ENCODE measurements at places on chromosomes 7 and 10. TPM values are rescaled to one million over a fixed set of nuclear protein-coding genes. Genes with fewer than 3 reads are reported as not detected.
A peak's percentile ranks its signal among the peaks of the same experiment; 100 is the strongest.

GRCh38 chr7:114919587-114919986 lies 2.3 kb upstream of the MDFIC start:
- no peak for DNase-seq

- no peak for DNase-seq
These were observed 29.6 kb downstream of the MINDY4 start for GRCh38 chr7:30800785-30801252.

The CCDC126 gene
- total RNA-seq = 11.4 TPM

The GRM3 gene
- not detected for total RNA-seq

DNA sequence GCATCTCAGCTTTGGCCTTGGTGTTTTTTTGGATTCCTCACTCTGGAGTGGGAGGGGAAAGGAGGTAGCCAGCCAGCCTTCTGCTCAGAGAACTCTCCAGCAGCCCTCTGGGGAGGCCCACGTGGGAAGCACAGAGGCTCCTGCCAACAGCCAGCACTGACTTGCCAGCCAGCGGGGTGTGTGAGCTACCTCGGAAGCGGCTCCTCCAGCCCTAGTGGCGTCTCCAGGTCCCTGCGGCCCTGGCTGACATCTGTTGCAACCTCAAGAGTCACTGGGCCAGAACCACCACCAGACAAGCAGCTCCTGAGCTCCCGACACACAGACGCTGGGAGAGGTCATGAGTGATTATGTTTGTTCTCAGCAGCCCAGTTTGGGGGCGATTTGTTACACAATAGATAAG lies 180.2 kb upstream of the FZD8 start:
- peak; percentile 90 for DNase-seq

The OR9A2 gene
- not detected for total RNA-seq

The TCAF2 gene
- 0.52 TPM for total RNA-seq

DNA sequence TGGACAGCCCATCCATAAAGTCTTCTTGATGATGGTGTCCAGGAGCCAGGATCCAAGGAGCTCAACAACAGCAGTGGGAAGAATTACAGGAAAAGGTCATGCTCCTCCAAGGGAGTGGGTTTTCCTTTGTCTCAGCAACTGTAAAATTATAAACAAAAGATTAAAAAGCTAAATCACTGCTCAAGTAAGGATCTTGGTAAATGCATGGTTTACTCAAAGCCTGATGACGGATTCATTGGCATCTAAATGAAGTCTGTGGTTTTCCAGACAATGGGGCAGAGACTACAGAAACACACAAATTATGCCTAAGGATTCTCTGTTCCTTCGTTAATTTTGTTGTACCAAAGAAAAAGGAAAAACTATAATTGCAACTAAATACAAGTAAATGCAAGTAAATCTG lies 36.4 kb upstream of the DLX6 start:
- DNase-seq = no peak

GRCh38 chr7:20241194-20241910 lies 24.2 kb upstream of the MACC1 start:
- DNase-seq = no peak

- DNase-seq = no peak
These were observed 25.2 kb downstream of the OGDH start for GRCh38 chr7:44631458-44632115.

DNA sequence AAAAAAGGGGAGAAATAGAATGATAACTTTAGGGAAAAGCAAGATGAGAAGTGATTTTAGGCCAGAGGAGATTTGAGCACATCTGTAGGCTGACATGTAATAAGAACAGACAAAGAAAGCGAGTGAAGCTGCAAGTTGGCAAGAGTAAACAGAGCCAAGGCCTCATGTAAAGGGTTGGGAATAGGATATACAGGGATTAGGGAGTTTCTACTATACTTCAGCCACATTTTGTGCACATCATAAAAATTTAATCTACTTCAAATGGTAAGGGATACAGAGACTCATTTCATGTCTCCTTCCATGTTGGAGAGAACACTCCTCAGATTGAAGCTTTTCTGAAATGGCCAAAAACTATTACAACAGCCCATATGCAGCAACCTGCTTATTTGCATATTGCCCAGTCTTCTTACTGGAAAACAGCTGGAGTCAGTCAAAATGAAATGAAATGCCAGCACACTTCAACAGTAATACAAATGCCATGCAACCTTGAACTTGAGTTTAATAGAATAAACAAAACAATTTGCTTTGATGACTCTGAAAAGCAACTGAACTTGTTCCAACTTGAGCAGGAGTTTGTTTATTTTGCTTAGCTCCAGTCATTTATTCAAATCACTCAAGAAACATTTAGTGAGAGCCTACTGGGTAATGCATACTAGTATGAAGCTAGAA lies 49.9 kb downstream of the NRCAM start:
- no peak for DNase-seq

The PTF1A gene
- total RNA-seq = not detected

GRCh38 chr10:49395741-49396665 lies at the start of gene DRGX:
Gene DRGX (minus strand): TSS chr10:49396089. CDS start chr10:49395440, 649 bp downstream.
- DNase-seq = no peak

DNA sequence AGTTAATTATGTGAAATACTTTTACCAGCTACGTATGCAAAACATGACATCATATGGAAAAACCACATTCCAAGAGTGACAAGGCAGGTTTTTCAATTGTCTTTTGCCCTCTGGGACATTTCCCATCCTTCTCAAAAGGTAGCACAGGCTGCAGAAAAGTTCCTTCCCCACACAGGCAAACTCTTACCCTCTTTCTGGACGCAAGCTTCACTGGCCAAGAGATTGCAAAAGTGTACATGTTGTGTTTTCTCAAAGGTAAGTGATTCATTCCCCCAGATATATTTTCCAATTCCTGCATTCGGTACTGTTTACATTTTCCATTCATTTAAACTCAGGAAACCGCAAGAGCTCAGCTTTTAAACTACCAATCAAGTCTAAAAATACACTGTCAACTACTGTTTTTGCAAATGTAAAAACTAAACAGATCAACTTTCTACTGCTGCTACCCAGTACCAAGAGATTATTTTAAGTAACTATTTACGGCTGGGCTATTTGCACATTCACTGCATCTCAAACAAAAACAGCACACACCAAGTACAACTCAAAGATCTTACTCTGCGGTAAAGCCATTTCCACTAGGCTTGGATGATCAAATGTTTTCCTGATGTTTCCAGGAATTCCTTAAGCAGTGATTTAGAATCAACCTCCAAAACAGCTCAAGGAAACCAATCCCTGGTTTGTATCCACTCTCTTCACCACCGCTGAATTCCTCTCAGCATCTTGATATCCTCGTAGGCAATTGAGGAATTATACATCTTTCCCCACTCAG lies 233.6 kb upstream of the CCDC6 start:
- no peak for DNase-seq

GRCh38 chr10:79375321-79376077 lies 28.2 kb downstream of the PPIF start:
- no peak for DNase-seq

The CEP55 gene
- total RNA-seq = 0.40 TPM

Data from left ventricle myocardium superior (tissue), 1 donor.